NCI-H524 treated with DMSO at 0.1 percent for 48 hours (cell line): ENCODE measurements at places on chromosomes 1 and 21.

DNA sequence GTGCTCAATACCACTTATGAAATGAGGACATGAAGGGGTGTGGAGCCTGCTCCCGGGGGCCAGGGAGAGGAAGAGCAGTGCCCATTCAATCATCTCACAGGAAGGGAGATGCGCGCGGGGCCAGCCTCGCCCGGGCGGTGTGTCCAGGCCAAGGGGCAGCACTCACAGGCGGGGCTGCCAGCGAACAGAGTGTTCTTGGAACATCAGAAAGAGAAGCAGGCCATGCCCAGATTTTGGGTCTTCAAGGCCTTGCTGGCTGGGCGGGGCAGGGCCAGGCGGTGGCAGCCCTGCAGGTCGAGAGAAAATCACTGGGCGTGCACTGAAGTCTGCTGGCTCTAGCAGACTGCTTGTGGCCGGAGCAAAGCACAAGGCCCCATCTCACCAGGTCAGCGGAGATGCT is 168.6 kb downstream of the PRDM16 start:
- DNase-seq = no peak

DNA sequence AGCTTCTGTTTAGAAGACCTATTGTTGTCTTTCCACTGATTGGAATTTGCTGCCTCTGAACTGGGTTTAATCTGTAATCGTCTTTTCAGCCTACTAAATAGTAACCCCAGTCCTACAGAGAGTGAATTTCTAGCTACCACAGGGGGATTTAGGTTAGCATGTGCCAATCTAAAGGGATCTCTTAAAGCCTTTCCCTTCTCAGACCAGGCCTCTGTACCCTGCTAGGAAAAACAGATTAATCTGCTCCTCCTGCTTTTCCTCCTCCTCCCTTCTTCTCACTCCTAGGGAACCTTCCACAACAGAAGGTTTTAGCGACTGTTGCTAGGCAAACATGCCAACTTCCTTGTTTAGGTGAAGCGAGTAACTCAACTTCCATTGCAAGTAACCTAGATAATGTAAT is 1.3 kb upstream of the RC3H1 start:
- DNase-seq = peak; percentile 15

DNA sequence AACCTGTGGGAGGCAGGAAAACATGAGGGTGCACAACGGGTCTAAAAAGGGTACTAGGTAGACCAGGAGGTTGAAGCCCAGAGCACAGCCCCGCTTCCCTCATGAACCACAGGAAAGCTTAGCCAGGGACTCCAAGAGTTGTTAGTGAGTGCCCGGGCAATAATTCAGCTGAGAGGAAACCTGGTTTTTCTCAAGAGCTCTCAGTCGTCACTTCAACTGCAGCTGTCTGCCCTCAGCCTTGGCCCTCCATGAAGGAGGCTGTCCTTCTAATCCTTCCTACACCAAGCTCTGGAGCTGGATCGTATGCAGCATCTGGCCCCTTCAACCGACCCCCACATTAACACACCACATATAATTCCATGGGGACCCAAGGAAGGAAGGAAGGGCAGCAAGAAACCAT is 77.0 kb upstream of the BACE2 start:
- peak; percentile 84 for DNase-seq

GRCh38 chr21:45419162-45419561 is 14.2 kb downstream of the COL18A1 start:
- no peak for DNase-seq

GRCh38 chr21:33870768-33871167 is 44.8 kb downstream of the ATP5PO start:
- DNase-seq = no peak

GRCh38 chr1:226710501-226710900 is 28.6 kb downstream of the ITPKB start:
- DNase-seq = no peak

DNA sequence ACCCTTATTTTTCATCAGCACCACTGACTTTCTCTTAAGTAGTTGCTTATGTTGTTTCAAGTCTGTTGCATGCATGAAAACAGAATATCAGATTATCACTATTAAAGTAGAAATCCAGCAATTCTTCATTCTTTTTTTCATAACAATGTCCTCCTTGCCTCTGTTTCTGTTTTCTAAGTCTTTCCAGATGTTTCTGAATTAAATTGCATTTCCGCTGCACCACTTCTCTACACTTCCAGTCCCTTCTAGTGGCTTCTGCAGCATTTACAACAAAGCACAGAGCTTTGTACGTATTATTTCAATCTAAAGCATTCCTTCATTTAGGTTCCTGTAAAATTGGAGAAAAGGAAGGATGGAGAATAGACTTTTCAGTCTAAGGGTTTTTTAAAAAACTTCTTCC is 42.4 kb downstream of the PATJ start:
- no peak for DNase-seq

GRCh38 chr1:205420938-205421337 is 918 bp downstream of the LEMD1 start:
- no peak for DNase-seq

DNA sequence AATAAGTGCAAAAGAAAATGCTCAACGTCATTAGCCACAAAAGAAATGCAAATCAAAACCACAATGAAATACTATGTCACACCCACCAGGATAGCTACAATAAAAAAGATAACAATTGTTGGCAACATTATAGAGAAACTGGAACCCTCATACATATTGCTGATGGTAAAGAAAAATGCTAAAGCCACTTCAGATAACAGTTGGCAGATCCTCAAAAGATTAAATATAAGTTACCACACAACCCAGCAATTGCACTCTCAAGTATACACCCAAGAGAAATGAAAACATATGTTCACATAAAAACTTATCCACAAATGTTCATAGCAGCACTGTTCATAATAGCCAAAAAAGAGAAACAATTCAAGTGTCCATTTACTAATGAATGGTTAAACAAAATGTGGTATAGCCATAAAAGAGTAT is 20.7 kb downstream of the TRIM33 start:
- peak; percentile 21 for DNase-seq

DNA sequence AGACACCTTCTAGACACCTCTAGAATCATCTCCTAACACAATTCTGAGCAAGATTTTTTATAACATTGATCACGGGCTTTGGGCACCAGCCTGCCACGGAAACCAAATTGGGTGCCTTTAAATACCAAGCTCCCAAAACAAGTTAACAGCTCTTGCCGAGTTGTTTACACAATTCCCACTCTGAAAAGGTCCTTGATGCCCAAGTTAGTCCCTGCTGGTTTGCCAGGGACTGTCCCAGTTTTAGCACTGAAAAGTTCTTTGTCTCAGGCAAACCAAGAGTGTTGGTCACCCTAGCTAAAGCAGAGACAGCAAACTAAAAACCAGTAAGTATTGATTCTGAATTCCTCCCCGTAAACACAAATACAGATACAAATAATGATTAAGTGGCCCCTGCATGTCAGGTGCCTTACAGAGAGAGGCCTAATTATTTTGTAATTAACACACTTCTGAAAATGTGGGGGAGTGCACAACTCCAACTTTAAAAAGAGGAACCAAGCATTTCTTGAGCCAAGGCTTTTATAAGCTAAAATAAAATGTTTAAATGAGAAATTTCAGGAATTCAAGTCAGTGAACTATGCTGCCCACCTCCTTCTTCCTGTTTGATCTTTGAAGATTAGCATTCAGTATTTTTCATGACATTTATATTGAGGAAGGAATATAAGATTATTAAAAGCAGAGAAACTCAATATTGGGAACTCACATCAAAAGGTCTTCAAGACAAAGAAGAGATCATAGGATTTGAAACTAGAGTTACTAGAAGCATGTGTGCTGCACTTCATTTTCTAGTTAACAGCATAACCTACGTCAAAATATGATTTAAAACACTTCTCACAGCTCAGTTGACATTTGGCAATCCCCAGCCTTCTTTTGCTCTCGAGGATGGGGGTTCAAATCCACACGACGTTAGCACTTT is 9.0 kb upstream of the UBE2U start:
- no peak for DNase-seq

DNA sequence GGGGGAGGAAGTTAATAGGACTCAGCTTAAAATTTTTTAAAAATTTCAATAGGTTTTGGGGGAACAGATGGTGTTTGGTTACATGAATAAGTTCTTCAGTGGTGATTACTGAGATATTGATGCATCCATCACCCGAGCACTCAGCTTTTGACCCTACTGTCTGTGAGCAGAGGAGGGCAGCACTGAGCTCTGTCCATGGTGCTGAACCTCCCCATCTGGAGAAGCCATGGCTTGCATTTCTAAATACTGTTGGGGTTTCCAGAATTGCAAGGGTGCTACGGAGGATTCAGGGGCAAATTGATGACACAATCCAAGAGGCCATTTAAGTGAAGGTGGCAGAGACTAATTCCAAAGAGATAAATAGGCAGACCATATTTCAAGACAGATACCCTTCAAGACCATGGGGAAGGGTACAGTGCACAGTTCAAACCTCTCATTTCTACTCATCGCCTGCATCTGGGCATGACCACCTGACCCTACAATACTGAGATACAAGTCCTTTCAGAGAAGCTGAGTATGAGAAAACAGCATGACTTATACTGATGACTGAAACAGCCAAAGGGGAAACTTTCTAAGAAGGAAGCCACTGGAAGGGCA is 17.2 kb downstream of the SYT2 start:
- DNase-seq = no peak

DNA sequence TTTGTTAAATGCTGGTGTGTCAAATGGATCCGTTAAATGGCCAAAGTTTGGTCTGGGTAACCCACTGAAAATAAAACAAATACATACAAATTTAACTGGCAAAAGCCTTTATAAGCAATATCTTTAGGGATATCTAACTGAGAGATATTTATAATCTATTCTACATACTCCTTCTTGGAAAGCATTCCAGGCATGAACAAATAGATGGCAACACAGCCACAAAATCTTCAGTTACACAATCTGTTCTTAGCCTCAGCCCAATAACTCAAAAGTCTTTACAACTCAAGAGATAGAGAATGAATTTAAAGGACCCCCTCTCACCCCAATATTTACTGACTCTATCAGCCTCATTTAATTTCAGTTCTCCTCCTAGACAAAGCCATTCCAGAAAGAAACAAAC is 58.7 kb downstream of the NRDC start:
- DNase-seq = no peak

GRCh38 chr1:47824297-47824696 is 172.9 kb downstream of the TRABD2B start:
- no peak for DNase-seq

DNA sequence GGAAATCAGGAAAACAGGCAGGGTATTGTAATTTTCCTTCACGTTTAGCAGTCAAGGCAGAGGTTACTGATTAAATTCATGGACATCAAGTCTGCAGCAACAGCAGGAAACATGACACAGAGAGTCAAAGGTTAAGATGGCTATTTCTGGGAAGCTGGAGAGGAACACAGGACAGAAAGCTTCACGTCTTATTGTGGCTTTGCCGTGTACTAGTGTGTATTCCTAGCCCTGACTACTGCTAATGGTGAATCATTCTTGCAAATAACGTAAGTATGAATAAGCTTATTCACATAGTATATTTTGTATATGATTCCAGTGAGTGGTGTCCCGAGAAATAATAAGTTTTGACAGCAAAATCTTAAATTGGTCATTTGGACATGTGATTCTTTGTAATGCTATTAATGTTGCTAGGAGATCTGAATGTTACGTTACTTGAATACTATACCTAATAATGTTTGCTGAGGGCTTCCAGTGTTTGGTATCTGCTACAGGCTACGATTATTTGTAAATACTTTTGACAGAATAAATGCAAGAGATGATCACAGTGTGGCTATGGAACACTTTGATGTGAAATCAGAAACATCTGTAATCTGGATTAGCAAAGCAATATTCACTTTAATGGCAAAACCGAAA is 77.4 kb downstream of the DISP1 start:
- DNase-seq = no peak

DNA sequence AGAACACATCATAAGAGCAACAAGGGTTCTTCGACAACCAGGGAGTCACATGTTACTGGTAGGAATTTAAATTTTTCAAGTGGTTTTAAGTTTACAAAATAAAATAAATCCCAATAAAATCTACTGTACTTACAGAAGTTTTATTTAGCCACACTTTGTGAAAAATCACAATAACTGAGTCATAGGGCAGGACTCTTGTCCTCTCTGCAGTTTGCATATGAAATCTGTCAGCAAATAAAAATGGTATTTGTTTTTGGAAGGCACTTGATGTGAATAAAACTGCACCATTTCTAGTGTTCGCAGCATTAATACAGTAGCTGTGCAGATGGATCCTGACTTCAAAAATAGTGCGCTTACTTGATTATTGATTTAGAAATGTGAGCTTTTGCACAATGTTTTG is 150.4 kb downstream of the LBR start:
- no peak for DNase-seq

GRCh38 chr1:182718311-182718710 is 33.9 kb upstream of the RGS8 start:
- DNase-seq = no peak

DNA sequence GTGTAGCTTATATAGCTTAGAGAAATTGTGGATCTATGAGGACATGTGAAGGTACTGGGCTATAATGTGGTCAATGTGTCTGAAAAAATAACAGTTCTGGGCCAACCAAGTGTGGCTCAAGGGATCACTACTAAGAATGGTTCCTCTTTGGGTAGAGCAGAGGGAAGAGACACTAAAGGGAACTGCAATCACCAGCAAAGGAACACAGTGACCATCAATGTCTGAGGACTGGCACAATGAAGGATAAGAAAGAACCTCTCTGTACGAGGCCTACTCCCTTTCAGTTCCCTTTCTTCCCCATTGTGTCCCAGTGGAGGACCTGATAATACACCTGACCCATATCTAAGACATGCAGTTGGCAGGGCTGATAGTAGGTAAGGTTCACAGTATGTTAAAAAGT is 89.9 kb upstream of the JAK1 start:
- no peak for DNase-seq

- no peak for DNase-seq
Measured at GRCh38 chr1:24594328-24594598, 38.4 kb downstream of the NCMAP start.

- DNase-seq = no peak
Measured at GRCh38 chr21:24969068-24969467, 638.2 kb downstream of the MRPL39 start.

- no peak for DNase-seq
Measured at GRCh38 chr21:42614811-42615351, 38.5 kb upstream of the PDE9A start.

DNA sequence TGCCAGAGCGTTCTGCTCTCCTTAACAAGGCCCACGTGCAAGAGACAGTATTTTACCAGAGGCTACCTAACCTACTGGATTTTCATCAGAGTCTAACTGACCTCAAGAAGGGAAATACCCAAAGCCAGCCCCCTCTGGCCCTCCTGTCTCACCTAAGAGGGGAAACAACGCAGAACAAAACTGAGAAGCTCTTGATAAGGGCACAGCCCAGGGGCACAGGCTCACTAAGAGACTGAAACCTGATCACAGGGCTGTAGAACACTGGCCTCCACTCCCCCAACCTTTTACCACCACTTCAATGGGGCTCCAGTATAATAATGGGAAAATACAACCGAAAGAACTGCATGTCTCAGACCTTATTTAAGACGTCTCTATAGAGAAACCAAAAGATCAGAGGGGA is 449.5 kb upstream of the CAMK1G start:
- no peak for DNase-seq
